ENCODE measurements at places on chromosomes 5 and 9.

GRCh38 chr5:82673057-82673809 lies 395.1 kb upstream of the RPS23 start:
- DNase-seq, result no peak

DNA sequence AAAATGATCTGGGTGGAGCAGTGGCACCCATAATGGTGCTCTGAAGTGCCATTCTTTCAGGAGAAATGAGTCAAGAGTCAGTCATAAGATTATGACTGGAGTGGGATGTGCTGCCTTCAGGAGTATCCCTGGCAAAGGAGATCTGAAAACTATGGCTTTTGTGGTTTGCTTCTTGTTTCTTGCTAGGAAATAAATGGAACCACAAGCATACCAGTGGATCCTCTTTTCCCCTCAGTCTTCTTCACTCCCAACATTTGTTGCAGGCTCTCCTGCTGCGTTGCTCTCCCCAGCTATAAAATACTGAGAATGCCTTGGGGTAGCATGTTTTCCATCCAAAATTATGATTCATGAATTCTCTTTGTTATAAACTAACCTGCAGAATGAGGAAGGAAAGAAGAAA lies 199.1 kb downstream of the NNT start:
- no peak for DNase-seq

DNA sequence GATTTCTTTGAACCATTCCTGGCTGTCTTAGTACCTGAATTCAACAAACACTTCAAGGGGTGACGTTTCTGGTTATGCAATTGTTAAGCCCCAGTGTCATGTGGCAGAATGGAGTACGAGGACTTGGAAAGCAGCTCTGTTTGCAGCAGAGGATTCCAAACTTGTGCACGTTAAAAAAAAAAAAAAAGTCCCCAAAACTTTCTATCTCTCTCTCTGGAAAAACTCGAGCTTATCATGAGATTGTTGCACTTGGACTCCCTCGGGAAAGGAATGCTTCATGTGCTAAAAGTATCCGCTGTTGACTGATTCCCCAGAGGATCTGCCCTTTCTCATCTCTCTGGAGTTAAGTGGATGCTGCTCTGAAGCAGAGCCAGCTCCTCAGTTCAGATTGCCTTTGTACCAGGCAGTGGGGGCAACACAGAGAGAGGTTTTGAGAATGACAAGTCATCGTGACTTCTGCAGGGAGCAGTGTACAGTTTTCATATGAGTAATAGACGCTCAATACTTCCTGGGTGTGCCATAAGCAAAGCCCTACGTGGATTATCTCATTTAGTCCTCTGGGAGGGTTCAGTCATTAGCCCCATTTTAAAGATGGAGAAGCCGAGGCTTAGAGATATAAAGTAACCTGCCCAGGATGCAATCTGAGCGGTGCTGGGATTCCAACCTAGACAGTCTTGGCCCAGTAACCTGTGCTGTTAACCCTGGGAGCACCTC lies 28.1 kb downstream of the TMOD1 start:
- DNase-seq, result no peak

- peak; percentile 18 for DNase-seq
These were observed 192.3 kb downstream of the PALM2AKAP2 start for GRCh38 chr9:109972026-109972882.

DNA sequence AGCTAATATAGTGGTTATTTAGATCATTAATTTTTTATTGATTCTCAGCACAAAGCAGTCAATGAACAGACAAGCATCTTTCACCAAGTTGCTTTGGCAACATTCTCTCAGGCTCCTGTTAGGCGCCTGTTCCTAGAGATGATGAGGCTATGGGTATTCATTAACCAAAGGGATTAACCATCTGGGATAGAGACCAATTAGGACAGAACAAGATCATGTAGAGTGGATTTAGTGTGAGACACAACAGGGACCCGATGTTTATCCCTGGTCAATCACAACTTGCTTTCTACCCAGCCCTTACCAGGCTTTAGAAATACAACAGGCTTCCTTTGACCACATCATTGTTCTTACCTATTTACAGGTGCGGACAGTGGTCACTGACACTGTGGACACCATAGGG lies 82.2 kb downstream of the PJA2 start:
- no peak for DNase-seq

DNA sequence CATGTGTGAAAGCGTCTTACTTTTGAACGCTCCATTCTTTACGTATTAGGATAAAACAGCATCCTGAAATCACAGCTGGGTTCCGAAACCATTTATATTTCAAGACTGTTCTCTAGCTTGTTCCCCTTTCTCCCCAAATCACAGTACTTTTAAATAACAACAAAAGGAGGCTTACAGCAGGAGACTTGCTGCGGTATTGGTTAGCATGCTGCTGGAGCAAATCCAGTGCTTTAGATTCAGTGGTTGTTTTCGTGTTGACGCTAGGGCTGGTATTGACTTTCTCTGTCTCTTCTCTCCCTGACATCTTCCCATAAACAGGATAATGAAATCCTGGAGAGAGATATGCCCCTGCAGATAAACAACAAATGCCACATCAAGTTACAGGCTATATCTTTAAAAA lies 103.1 kb downstream of the ZNF608 start:
- DNase-seq, result no peak

DNA sequence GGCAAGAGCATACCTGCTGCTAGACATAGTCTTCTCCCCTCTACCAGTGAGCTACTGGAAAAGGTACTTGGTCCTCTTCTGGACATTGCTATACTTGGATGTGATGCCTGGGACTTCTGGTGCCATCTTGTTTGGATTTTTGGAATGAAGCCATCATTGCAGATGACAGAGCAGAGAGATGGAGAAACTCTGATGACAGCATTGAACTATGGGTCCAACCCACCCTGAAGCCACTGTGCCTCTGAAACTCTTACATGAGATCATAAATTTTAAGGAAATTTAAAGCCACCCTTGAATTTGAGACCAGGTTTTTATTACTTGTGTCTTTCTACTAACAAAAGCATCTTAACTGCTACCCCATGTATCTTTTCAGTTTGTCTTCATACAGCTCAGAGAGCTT lies 151.1 kb upstream of the SMIM23 start:
- no peak for DNase-seq

DNA sequence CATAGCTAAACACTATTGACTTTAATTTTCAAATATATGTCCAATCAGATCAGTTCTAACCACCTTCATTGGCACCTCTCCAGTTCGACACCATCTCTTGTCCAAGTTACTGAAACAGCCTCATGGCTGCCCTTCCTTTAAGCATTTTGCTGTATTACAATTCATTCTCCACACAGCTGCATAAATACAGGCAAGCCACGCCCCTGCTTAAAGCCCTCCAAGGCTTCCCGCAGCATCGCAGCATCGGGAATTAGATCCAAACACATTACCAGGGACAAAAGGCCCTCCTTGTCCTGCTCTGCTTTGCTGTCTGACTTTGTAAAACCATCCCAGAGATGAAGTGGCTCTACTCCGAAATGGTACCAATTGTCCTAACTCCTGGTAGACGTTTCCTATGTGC lies 75.1 kb upstream of the RAI14 start:
- DNase-seq, result no peak

DNA sequence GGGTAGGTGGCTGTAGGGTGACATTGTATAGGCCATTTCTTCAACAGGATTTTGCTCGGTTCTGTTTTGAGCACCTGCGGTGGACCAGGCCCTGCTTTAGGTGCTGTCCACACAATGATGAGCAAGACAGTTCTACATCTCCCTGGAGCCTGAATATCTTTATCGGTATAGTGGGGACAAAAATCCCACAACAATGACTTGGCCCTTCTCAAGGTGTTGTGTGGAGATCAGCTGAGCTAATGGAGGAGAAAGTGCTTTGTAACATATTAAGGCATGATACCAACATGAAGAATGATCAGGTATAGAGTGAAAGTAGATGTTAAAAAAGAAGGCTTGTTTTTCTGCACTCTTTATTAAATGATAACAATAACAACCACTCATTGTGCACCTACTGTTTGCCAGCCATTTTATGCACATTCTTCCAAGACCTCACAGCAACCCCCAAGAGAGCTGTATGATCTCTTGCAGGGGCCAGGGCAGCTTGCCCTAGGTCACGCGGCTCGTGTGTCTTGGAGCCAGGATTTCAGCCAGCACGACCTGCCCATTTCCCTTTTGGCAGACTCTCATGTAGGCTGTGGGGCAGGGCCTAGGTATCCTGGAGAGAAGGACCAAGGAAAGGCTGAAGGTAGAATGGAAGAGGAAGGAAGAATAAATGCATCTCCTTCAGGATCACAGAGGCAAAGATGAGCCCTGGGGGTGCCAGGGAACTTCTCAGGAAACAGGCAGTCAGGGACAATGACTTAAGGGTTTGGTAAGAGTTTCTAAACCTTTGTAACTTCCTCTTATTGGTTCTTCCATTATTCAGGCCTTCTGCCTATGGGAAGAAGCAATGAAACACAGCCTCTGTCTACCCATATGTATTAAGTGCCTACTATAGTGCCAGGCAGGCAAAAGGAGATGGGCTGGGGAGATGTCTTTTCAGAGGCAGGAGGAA lies 50.0 kb upstream of the PPARGC1B start:
- no peak for DNase-seq

GRCh38 chr5:94802450-94802849 lies 184.0 kb downstream of the SLF1 start:
- DNase-seq, result no peak

GRCh38 chr5:11909471-11909870 lies 5.2 kb upstream of the CTNND2 start:
- DNase-seq, result no peak

GRCh38 chr5:129244478-129244877 lies 149.9 kb downstream of the ISOC1 start:
- no peak for DNase-seq

GRCh38 chr9:107827304-107827703 lies 337.7 kb upstream of the KLF4 start:
- DNase-seq, result no peak
